Keratinocyte (primary cell): ENCODE measurements at places on chromosomes 6 and 20. TPM values are rescaled to one million over a fixed set of nuclear protein-coding genes. Genes with fewer than 3 reads are reported as not detected.

The LGSN gene
- polyA plus RNA-seq = not detected in 3 replicates

DNA sequence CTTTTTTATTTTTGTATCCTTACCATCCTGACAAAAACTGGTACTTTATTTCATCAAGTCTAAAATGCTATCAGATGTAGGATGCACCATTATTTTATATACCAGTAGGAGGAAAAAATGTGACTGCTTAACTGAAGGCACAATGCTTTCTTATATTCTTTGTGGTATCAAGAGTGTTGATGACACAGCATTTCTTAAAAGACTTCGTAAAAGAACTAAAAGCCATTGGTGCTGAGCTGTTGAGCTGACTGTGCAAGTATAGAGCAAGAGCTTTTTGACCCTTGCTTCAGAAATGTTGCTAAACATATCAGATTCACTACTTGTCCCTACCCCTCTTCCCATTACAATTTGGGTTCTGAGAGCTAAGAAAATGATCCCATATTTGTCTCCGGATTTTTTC is 17.5 kb downstream of the SF3B5 start:
- no peak overlapping the region for H3K4me3 ChIP-seq
- no peak overlapping the region for H3K27ac ChIP-seq
- H3K27me3 ChIP-seq = no peaks in the 10 kb centered on the region
- no peaks in the 10 kb centered on the region for H3K36me3 ChIP-seq
- DNase-seq = no peak

GRCh38 chr6:161882196-161882765 is 608.4 kb upstream of the AGPAT4 start:
- H3K4me3 ChIP-seq = no peak overlapping the region
- no peaks in the 10 kb centered on the region for H3K36me3 ChIP-seq
- no peaks in the 10 kb centered on the region for H3K27me3 ChIP-seq
- H3K27ac ChIP-seq = no peak overlapping the region

GRCh38 chr6:89818977-89819335 is 638 bp downstream of the MDN1 start:
- H3K4me3 ChIP-seq = peak overlapping the region; percentile 70
- peaks cover 14% of the 10 kb centered on the region for H3K4me1 ChIP-seq
- no peaks in the 10 kb centered on the region for H3K36me3 ChIP-seq
- DNase-seq = no peak

The ECT2L gene
- polyA plus RNA-seq = 0.01 to 0.06 TPM in 2 of 3 replicates, not detected in the other

The TMEM151B gene
- polyA plus RNA-seq = not detected in 3 replicates

DNA sequence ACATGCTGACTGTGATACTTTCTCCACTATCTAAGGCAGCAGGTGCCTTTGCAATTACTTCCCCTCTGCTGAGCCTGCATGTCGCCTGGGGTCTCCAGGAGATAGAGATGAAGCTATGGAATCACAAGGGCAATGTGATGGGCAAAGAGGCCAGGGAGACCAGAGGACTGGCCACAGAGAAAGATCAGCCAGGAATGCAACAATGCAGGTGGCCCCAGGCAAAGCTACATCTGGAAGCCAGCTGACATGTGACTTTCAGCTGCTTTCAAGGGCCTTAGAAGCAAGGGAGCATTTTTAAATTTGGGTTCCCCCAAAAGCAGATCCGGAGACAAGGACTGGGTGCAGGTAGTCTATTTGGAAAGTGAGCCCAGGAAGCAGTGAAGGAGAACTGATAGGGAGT is 107.9 kb upstream of the SRSF6 start:
- no peaks in the 10 kb centered on the region for H3K36me3 ChIP-seq
- no peaks in the 10 kb centered on the region for H3K27me3 ChIP-seq
- H3K27ac ChIP-seq = no peak overlapping the region
- no peaks in the 10 kb centered on the region for H3K4me1 ChIP-seq
- no peak for DNase-seq
- H3K4me3 ChIP-seq = no peak overlapping the region

- H3K36me3 ChIP-seq = peaks cover 3% of the 10 kb centered on the region
- no peak overlapping the region for H3K4me3 ChIP-seq
- DNase-seq = no peak
- no peaks in the 10 kb centered on the region for H3K27me3 ChIP-seq
- no peak overlapping the region for H3K27ac ChIP-seq
Observed at GRCh38 chr6:159682295-159682694, 10.7 kb downstream of the SOD2 start.

GRCh38 chr20:58406422-58407001 is 17.5 kb downstream of the VAPB start:
- H3K36me3 ChIP-seq = no peaks in the 10 kb centered on the region
- peaks cover 40% of the 10 kb centered on the region for H3K4me1 ChIP-seq
- no peak overlapping the region for H3K4me3 ChIP-seq
- DNase-seq = no peak
- peak overlapping the region; percentile 67 for H3K27ac ChIP-seq

- no peaks in the 10 kb centered on the region for H3K4me1 ChIP-seq
- no peaks in the 10 kb centered on the region for H3K36me3 ChIP-seq
- no peak for DNase-seq
- no peak overlapping the region for H3K4me3 ChIP-seq
- H3K27ac ChIP-seq = no peak overlapping the region
Observed at GRCh38 chr6:167079853-167080297, 43.0 kb upstream of the CCR6 start.

DNA sequence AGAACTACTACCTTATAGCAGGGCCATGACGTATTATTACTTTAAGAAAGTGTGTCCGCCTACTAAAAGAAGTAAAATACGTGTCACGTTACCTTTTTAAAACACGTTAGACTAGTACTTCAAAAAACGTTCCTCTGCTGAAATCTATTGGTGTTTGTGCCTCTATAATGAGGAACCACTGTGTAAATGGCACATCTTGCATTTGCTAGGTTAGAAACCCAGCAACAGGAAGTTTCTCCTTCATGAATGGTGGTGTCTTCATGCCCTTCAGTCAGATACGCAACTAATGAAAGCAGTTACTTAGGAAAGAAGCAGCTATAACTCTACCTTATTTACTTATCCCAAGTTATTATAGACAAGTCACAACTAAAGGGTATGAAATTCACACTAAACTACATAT is 343.5 kb downstream of the RNGTT start:
- no peaks in the 10 kb centered on the region for H3K4me1 ChIP-seq
- H3K4me3 ChIP-seq = no peak overlapping the region
- no peak overlapping the region for H3K27ac ChIP-seq
- DNase-seq = no peak

DNA sequence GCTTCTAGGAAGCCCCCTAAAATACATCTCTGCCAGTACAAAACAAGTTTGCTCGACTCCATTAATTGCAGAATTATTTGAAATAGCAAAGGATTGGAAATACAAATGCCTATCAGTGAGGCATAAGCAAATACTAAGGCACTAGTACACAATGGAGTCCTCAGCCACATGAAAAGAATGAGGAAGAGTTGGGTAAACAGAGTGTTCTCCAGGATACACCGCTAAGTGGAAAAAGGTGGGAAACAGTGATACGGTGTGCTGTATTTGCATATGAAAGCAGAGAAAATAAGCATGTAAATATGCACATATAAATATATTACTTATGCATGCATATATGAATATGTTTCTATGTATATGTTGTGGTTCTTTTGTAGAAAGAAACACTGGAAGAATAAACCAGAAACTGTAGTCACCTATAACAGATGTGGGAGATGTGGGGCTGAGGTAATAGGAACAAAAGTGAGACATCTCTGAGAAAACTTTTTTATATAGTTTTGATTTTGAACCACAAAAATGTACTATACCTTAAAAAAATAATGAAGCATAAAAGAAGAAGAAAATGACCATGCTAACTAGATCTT is 143.4 kb upstream of the MYLIP start:
- H3K4me1 ChIP-seq = peaks cover 10% of the 10 kb centered on the region
- no peaks in the 10 kb centered on the region for H3K27me3 ChIP-seq
- H3K27ac ChIP-seq = no peak overlapping the region
- no peak for DNase-seq
- no peak overlapping the region for H3K4me3 ChIP-seq

The SYTL3 gene
- polyA plus RNA-seq = 0.93 to 1.9 TPM (median 1.4 TPM) in 3 replicates

DNA sequence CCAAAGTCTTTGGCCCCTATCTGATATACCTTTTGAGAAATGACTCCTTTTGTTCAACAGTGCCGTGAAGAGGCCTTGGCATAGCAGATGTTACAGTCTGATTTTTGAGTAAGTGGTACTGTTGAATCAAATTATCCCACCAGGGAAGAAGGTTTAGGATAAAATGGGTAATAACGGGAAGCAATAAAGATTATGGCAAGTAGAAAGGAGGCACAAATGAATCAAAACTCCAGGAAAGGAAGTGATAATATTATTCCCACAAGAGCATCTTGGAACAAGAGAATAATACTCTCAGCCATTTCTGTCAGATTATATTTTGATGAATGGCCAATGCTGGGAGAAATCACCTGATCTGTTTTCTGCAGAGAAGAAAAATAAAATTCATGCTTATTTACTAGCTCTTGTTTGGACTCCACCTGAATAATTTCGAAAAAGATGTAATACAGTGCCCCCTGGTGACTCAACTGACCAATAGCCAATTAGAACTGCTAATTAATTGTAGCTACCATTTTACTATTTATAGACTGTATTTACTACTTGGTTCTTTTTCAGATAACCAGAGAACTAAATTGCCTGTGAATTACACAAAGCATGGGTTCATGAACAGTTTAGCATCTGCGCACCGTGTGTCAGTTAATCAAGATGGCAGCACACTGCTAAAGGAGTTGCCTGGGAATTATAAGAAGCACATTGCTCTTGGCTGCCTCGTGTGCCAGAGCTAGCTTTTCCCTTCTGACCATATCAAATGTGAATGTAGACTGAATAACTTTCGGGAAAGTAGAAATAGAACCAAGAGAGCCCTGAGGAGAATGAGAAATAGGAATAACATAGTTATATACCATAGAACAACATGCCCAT is 78.5 kb upstream of the TRDN start:
- no peak overlapping the region for H3K4me3 ChIP-seq
- no peak for DNase-seq
- H3K27me3 ChIP-seq = no peaks in the 10 kb centered on the region
- H3K4me1 ChIP-seq = no peaks in the 10 kb centered on the region
- no peak overlapping the region for H3K27ac ChIP-seq

- no peaks in the 10 kb centered on the region for H3K36me3 ChIP-seq
- no peak overlapping the region for H3K4me3 ChIP-seq
- no peaks in the 10 kb centered on the region for H3K4me1 ChIP-seq
- no peak overlapping the region for H3K27ac ChIP-seq
- H3K27me3 ChIP-seq = peaks cover 24% of the 10 kb centered on the region
Observed at GRCh38 chr20:63165356-63166192, 50.4 kb downstream of the YTHDF1 start.

DNA sequence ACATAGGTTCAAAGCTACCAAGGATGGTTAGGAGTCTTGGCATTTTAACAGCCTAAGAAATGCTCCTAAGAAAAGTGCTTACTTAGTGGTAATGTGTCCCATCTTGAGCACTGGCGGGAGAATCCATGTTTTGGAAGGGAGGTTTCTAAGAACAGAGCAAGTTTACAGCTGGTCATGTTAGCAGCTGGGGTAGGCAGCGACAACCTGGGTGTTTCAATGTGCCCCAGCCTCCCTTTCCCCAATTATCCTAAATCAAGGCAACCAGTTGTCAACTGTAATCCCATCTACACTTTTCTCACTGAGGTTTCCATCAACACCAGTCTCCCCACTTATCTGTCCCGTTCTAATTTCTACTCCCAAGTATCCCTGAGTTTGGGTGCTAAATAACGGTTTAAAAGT is 1.6 kb upstream of the JAG1 start:
- no peak for DNase-seq
- H3K36me3 ChIP-seq = peaks cover 9% of the 10 kb centered on the region
- H3K27me3 ChIP-seq = no peaks in the 10 kb centered on the region
- H3K4me1 ChIP-seq = peaks cover 23% of the 10 kb centered on the region
- peak overlapping the region; percentile 99 for H3K4me3 ChIP-seq

DNA sequence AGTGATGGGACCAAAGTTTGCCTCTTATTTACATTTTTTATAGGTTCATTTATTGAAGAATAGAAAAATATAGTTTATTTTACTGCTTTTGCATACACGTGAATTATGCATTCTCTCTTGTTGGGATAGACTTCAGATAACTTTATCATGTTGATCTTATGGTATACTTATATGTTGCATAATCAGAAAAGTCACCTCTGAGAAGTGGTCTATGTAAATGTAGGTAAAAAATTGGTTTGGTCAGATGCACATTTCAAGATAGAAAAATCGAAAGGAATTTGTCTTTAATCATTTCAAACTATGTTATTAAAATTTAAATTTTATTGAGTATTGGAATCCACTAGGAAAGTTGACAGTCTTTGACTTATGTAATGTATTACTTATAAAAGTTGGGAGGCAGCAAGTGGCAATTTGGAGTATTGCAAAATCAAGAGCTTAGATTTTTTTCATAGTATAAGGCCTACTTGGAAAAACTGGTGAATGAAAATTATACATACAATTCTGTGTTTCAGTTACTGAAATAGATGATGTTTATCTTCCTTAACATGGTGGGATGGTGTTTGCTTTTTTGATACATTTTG is 2.4 kb downstream of the PHF3 start:
- no peaks in the 10 kb centered on the region for H3K27me3 ChIP-seq
- peaks cover 21% of the 10 kb centered on the region for H3K4me1 ChIP-seq
- H3K36me3 ChIP-seq = no peaks in the 10 kb centered on the region
- DNase-seq = no peak
- no peak overlapping the region for H3K27ac ChIP-seq
- H3K4me3 ChIP-seq = no peak overlapping the region

The PDYN gene
- polyA plus RNA-seq = 0.03 TPM in 1 of 3 replicates, not detected in the others

DNA sequence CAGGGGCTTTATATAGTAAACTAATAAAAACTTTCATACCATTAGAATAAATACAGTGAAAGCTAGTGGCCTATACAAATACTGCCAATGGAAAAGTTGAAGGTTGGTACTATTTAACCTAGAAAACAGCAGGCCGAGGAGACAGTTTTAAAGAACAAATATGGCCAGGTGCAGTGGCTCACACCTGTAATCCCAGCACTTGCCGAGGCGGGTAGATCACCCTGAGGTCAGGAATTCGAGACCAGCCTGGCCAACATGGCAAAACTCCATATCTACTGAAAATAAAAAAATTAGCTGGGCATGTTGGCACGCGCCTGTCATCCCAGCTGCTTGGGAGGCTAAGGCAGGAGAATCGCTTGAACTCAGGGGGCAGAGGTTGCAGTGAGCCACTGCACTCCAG is 24.8 kb downstream of the GLYATL3 start:
- no peak overlapping the region for H3K4me3 ChIP-seq
- H3K4me1 ChIP-seq = peaks cover 17% of the 10 kb centered on the region
- no peaks in the 10 kb centered on the region for H3K36me3 ChIP-seq
- no peaks in the 10 kb centered on the region for H3K27me3 ChIP-seq
